ENCODE measurements at places on chromosomes 6 and 20.
A peak's percentile ranks its signal among the peaks of the same experiment; 100 is the strongest.

DNA sequence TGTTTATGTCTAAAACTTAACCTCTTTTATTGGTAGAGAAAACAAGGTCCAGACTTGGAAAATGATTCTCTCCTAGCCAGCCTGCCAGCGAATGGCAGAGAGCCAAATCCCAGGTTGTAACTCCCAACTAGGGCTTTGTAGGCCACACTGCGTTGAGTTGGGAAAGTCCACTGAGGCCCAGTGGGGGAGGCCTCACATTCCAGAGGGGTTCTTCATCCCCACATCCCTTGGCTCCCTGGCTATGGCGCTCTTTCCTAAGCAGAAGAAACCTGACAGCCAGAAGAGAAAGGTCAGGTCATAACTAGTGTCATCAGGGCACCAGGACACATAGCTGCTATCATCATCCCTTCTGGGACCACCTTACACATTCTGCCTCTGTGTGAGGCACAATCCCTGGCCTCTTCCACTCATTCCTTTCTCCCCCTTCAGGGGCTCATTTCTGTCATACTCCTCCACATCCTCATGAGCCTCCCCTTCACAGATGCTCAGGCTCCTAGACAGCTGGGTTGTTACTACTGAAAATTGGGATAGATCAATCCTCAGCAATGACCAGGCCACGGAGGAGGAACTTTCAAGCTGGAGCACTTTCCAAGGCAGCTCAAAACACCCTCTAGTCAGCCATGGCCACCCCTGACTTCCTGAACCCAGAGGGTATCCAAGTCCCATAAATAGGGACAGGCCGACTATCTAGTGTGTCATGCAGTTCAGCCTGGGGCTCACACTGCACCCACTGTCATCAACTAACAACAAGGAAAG lies 48.6 kb downstream of the TCP11 start:
- no peak for DNase-seq

DNA sequence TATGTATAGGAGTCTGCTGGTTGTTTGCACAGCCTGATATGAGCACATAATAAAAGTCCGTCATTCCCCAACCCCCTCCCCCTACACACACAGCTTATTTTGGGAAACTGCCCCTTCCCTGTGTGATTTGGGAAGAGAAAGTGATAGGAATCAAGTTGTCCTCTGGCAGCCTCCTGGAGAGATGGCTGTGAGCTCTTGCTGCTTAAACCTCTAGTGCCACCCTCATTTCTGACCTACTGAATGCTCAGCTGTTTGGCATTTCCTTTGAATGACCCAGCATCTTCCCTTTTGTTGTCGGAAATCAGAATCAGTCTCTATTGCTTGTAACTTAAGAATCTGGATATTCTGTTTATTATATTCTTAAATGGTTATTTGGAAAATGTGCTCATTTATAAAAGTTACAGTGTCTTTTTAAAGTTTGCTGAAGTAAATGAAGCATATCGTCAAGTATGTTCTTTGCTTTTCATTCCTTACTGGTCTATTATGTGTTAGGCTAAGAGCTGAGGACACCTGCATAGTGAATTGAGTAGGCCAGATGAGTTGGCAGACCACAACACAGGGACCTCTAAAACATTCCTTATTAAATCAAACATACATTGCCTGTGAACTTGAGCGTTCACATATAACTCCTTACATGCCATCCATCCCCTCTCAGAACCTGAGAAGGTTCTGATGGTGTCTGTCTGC lies 5.5 kb downstream of the RWDD2A start:
- no peak for DNase-seq

DNA sequence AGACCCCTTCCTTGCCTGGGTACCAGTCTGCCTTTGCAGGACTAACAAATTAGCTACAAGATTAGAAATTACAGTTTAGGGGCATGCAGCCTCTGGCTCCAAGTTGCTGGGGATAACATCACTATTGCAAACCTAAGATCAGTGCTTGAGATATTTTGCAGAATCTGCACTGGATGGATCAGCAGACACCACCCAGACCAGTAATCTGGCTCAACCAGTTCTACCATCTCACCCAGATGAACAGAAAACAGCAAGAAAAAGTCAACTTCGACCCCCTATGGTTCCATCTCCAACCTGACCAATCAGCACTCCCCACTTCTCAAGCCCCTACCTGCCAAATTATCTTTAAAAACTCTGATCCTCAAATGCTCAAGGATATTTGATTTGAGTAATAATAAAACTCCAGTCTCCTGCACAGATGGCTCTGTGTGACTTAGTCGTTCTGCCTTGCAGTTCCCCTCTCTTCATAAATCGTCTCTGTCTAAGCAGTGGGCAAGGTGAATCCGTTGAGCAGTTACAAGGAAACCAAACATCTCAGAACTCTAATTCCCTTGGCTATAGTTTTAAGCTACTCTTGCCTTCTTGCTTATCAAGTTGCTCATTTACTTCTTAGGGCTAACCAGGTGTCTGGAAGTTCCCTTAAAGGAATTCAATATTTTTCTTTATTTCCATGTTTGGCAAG lies 16.1 kb upstream of the LMBRD1 start:
- DNase-seq: no peak

- no peak for DNase-seq
Measured at GRCh38 chr6:28209753-28210535, 15.1 kb upstream of the ZSCAN9 start.

- DNase-seq: no peak
Measured at GRCh38 chr6:133544419-133544818, 303.3 kb downstream of the EYA4 start.

- no peak for DNase-seq
Measured at GRCh38 chr6:111978532-111979149, 75.3 kb upstream of the CCN6 start.

- DNase-seq: peak; percentile 77
Measured at GRCh38 chr20:2872459-2873009, 747 bp upstream of the PTPRA start.

- DNase-seq: no peak
Measured at GRCh38 chr20:20333866-20334265, 34.0 kb upstream of the INSM1 start.

- DNase-seq: no peak
Measured at GRCh38 chr6:135854799-135855198, 3.3 kb downstream of the PDE7B start.

GRCh38 chr6:75524322-75524972 lies 30.8 kb upstream of the FILIP1 start:
- no peak for DNase-seq

DNA sequence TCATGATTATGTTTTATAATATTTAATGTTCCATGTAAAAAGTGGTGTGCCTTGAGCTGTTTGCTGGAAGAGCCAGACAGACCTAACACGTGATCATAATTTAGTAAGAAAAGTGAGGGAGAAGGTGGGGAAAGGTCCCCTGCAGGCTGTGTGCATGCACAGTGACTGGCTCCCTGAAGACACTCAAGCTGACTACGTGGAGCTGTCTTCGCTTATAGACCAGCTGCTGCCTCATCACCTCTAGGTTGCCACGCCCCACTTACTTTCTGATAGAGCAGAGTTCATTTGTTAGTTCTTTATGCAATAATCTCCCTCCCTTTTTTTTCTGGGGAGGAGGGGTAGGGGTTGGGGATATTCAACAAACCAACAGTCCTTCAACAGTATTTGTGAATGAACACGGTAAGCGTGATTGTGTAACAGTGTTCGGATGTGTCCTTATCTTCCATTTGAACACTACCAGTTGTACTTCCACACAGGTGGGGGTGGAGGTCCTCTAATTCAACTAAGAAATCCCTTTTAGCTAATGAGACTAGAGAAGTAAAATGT lies 157.3 kb downstream of the BACH2 start:
- DNase-seq: no peak

DNA sequence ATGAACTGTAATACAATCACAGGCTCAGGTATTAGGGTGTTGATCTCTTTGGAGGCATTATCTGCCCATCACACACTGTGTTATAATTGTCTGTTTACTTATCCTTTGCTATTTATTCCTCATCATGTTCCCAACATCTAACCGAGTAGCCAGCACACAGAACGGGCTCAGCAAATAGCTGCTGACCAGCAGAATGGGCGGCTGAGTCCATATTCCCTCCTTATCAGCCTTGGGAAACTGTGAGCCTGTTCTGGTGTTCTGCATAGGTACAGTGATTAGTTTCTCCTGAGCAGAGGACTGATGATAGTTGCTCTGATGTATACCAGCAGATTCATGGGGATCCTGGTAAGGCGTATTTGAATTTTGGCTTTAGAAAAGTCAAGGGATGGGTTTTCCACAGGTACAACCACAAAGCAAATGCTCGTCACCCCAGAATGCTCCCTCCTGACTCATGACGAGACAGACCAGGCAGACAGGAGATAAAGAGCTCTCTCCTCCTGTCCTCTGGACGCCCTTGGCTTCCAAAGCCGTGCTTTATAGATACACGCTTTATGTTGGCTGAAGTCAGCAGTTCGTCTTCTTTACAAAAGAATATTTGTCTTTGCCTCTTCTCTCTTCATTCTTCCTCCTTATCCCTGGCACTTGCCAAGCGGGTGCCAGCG lies 166.7 kb downstream of the TTLL2 start:
- DNase-seq: no peak

Measured in CD4-positive, alpha-beta T cell treated with Interleukin-12 subunit alpha and Interleukin-12 subunit beta, for 1 hour (primary cell).